ENCODE measurements at places on chromosomes 3 and 15.

- DNase-seq: no peak
Measured at GRCh38 chr3:71376503-71376902, 207.0 kb downstream of the FOXP1 start.

DNA sequence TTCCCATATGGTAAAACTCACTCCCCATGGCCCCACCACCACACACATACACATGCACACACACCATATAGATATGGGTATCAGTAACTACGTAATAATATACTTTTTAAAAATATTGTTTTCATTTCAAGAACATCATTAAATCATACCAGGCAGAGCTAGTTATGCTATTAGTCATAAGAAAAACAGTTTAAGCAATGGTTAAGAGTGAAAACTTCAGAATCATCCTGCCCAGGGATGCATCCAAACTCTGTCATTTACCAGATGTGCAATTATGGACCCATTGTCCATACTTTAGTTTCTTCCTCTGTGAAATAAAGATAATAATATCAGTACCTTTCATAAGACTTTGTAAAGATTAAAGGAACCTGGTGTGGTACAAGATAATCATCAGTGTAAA is 608.3 kb downstream of the RBMS3 start:
- no peak for DNase-seq

GRCh38 chr15:83682476-83683088 is 28.7 kb downstream of the ADAMTSL3 start:
- DNase-seq: no peak

- no peak for DNase-seq
Measured at GRCh38 chr3:170560296-170560695, 25.6 kb downstream of the SLC7A14 start.

GRCh38 chr15:48781481-48782081 is 29.3 kb downstream of the CEP152 start:
- no peak for DNase-seq

GRCh38 chr3:32257042-32257441 is 18.6 kb downstream of the CMTM8 start:
- DNase-seq: no peak

GRCh38 chr15:55168350-55168974 is 28.3 kb downstream of the RSL24D1 start:
- peak; percentile 82 for DNase-seq

- no peak for DNase-seq
Measured at GRCh38 chr15:60001610-60002527, 2.2 kb upstream of the FOXB1 start.

DNA sequence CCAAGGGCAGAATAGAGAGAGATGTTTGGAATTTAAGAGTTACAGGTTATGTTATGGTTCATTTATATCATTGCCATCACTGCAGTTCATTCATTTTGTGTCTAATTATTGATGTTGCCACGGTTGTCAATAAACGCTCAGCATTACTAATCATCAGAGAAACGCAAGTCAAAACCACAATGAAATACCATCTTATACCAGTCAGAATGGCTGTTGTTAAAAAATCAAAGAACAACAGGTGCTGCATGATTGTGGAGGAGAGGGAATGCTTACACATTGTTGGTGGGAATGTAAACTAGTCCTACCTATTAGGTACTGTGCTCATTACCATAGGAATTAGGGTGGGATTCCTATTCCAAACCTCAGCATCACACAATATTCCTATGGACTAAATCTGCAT is 350.5 kb downstream of the TIGIT start:
- DNase-seq: no peak

- no peak for DNase-seq
Measured at GRCh38 chr3:178505832-178506231, 30.4 kb upstream of the KCNMB2 start.

GRCh38 chr3:42266085-42266484 is at the start of gene CCK:
Gene CCK (minus strand): TSS chr3:42266185. CDS start chr3:42263630, 2,555 bp downstream.
- no peak for DNase-seq

DNA sequence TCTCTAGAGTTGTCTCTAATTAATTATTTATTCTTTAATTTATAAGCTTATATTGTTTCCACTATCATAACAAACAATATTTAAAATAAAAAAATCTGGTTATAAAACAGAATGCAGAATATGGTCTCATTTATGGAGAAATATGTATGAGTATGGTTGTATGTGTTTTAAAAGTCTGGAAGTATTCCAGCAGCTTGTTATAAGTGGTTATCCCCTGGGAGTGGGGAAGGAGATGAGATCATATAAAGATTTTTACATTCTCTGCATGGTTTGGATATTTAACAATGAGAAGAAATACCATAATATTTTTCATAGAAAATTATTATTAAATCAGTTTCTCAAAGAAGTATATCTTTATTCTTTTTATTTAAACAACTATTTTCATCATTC is 135.4 kb upstream of the MB21D2 start:
- no peak for DNase-seq

GRCh38 chr3:169657351-169658124 is 6.0 kb downstream of the MECOM start:
- peak; percentile 30 for DNase-seq

DNA sequence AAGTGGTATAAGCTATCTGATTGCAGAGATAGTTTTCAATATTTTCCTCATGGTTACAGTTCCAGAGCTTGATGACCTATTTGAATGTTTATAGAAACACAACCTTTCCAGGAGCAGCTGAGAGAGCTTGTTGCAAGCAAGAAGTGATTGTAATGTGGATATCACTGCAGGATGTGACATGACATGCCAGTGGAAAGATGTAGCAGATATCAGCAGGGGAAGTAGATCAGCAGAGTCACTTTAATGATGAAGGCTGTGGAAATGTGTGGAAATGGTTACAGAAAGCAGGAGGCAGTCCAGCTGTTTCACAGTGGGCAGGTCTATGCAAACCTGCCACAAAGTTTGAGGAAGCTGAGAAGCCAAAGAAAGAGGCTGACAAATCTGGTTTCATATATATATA is 21.0 kb downstream of the TMEM158 start:
- DNase-seq: peak; percentile 36

DNA sequence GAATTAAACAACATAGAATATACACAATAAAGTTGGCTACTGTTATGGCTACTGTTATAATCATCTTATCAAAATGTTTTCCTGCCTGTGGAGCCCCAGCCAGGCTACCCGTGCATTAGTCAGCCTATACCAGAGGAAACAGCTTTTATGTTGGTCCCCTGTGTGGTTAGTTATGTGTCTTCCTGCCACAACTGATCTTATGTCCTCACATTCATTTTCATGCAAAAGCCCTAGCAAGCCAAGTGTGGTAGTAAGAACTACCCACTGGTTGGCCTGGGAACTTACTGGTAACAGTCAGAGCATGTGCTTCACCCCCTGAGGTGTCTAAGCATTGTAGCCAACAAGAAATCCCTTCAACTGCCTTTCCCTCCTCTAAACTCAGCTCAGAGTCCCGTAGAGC is 21.8 kb downstream of the MGLL start:
- DNase-seq: no peak

DNA sequence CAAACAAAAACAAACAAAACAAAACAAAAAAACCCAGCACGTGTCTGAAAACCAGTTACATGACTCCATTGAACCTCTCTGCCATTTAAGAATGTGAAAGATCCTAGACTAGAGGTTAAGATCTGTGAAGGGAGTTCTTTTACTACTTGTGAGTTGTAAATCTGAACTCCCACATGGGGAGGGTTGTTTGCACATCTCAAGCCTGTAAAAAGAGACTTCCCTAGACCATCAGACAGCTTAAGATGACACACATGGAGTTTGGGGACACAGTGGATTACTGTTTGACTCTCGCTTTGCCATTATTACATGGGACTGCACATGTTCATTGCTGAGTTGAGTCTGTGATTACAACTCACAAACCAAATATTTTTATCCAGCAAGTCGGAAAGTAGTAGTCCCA is 171.5 kb downstream of the SLC9A9 start:
- no peak for DNase-seq

GRCh38 chr15:48388910-48389309 is 57.7 kb downstream of the DUT start:
- no peak for DNase-seq

GRCh38 chr15:86588413-86588812 is 508.7 kb downstream of the AGBL1 start:
- peak; percentile 64 for DNase-seq

GRCh38 chr3:12198301-12198700 is 39.6 kb upstream of the TIMP4 start:
- DNase-seq: no peak

GRCh38 chr3:88824666-88825564 is 282.5 kb upstream of the EPHA3 start:
- DNase-seq: no peak

GRCh38 chr3:140529096-140529495 is 148.8 kb upstream of the TRIM42 start:
- DNase-seq: no peak

Measured in cardiac muscle cell (in vitro differentiated cells and primary cell).